ENCODE measurements at places on chromosomes 7 and 10.

DNA sequence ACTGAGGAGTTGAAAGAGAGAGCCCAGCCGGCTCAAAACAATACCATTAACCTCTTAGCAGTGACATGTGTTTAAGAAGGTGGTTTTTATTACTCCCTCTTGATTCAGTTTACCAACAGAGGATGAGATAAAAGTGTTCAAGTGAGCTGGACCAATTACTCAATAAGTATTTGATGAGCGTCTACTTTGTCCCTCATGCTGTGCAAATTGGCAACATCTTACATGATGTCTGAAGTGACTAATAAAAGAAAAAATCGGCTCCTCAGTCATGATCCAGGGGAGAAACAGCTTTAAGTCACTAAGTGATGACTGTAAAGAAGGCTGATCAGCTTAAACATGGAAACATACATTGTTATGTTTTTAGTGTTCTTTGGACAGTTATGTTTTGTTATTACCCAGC is 7.8 kb downstream of the WNT16 start:
- DNase-seq = no peak

DNA sequence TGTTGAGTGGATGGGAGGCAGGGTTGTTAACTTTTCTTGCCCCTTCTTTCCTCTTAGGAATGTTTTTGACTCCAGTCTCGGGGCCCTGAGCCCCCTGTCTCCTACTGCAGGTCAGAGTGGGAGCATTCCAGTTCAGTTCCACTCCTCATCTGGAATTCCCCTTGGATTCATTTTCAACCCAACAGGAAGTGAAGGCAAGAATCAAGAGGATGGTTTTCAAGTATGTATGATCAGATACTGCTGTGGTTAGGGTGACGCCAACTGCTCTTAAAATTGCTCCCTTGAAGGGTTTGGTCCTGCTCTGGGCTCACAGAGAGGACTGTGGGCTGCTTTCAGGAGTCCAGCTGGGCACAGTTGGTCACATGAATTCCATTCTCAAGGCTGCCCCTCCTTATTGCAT is 22.0 kb downstream of the VWA2 start:
- DNase-seq = no peak

DNA sequence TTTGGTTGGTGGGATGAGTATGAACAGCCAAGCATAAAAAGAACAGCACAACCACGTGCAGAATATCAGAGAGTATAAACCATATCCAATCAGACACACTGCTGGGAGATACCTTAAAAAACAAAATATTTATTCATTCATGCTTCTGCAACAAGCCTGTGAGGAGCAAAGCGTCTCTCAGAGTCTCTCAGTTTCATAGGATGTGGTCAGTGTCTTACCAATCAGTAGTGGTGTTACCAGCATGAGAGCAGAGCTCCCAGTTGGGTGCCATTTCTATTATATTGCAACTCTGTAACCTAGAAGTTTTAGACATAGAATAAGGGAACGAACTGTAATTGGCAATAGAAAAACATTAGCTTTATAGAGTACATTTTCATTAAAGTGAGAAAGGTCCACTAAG is 445.9 kb upstream of the LRRN3 start:
- no peak for DNase-seq

DNA sequence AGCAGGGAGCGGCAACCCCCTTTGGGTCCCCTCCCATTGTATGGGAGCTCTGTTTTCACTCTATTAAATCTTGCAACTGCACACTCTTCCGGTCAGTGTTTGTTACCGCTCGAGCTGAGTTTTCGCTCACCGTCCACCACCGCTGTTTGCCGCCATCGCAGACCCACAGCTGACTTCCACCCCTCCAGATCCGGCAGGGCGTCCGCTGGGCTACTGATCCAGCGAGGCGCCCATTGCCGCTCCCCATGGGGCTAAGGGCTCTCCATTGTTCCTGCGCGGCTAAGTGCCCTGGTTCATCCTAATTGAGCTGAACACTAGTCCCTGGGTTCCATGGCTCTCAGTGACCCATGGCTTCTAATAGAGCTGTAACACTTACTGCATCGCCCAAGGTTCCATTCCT is 115.6 kb upstream of the AUTS2 start:
- no peak for DNase-seq

DNA sequence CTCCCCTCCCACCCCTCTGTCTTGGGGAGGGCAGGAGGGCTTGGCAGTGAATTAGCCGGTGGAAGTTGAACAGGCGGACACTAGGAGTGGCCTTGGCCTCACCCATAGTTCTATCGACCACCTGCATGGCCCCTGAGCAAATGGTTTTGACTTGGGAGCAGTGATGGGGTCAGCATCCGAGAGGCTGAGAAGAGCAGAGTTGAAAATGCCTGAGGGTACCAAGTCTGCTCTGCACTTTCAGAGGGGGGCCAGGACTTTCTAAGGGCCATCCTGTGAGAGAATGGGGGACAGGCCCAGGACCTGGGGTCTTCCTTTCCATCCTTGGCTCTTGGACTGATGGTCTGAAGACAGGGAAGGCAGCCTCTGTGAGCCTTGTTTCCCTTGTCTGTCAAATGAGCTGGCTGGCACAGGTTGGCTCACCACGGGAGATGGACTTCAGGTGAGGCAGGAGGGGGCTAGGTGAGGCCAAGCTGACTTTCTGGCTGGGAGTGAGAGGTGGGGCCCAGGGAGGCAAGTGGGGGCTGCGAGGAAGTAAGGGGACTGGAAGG is 29.4 kb downstream of the CDH23 start:
- DNase-seq = no peak

- DNase-seq = no peak
Measured at GRCh38 chr10:76291175-76291574, 859.8 kb downstream of the LRMDA start.

DNA sequence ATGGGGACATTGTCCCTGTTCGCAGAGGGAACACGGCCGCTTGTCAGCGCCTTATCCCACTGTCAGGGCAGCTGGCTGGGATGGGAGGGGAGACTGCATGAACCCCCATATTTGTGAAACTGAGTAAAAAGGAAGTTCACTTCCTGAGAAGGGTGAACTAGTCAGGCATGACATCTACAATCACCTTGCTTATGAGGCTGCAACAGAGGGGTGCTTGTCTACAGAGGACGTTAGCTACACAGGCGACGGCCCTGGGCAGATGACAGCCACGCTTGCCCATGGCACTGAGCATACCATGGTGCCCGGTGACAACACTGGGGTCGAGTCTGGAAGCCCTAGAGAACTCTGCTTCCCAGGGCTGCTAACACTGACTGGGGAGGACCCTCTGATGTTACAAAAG is 46.0 kb upstream of the KDM7A start:
- no peak for DNase-seq

DNA sequence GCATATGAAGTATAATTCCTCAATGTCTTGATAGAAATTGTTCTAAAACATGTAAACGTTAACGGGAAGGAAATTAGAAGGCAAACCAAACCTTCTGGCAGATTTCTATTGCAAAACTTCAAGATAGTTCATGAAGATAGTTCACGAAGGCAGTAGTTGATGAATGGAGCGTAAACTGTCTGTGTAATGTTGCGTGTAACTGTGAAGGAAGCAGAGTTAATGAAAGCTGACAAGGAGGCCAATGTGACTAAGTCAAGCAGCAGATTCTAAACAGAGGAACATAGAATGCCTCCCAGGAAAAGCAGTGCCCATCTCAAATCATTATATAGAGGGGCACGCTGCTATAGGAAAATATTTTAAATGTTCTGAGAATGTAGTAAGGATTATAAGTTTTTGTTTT is 659.7 kb upstream of the IGFBP3 start:
- DNase-seq = no peak
